Naive B cell (primary cell): ENCODE measurements at places on chromosomes 3 and 15. TPM values are rescaled to one million over a fixed set of nuclear protein-coding genes. Genes with fewer than 3 reads are reported as not detected.

The CHRM5 gene
- polyA plus RNA-seq = not detected

The GALNT15 gene
- polyA plus RNA-seq = not detected

The MAGEL2 gene
- polyA plus RNA-seq = not detected

The GRK7 gene
- not detected for polyA plus RNA-seq

The RPSA gene
- polyA plus RNA-seq = 1,215 TPM

The MUC20 gene
- polyA plus RNA-seq = 1.2 TPM

The AGBL1 gene
- not detected for polyA plus RNA-seq

The MEIS2 gene
- not detected for polyA plus RNA-seq

The FHIT gene
- polyA plus RNA-seq = 5.2 TPM

The ATP8B4 gene
- polyA plus RNA-seq = not detected

The GOLGA8T gene
- polyA plus RNA-seq = not detected

The TLR9 gene
- not detected for polyA plus RNA-seq

The CEMIP gene
- 0.05 TPM for polyA plus RNA-seq

The GOLGA6D gene
- 0.10 TPM for polyA plus RNA-seq

The TMEM45A gene
- polyA plus RNA-seq = 0.05 TPM

The LRRC3B gene
- polyA plus RNA-seq = not detected

The EIF2B5 gene
- 40.4 TPM for polyA plus RNA-seq

The HCLS1 gene
- 548 TPM for polyA plus RNA-seq

The RASGRP1 gene
- 23.4 TPM for polyA plus RNA-seq

The HAUS2 gene
- 25.9 TPM for polyA plus RNA-seq

The DAZL gene
- 1.3 TPM for polyA plus RNA-seq

The NPAP1 gene
- polyA plus RNA-seq = not detected

The SLC2A2 gene
- not detected for polyA plus RNA-seq

The ACKR2 gene
- not detected for polyA plus RNA-seq

The ITIH1 gene
- polyA plus RNA-seq = 1.7 TPM

The GRM7 gene
- polyA plus RNA-seq = not detected

The ANKRD34C gene
- not detected for polyA plus RNA-seq

The PLA2G4E gene
- not detected for polyA plus RNA-seq

The CSPG4 gene
- 0.03 TPM for polyA plus RNA-seq

The MAP6D1 gene
- polyA plus RNA-seq = not detected

The IL17RB gene
- polyA plus RNA-seq = 0.27 TPM

The CHCHD6 gene
- polyA plus RNA-seq = 13.4 TPM

The RHO gene
- polyA plus RNA-seq = not detected

The MANF gene
- 16.5 TPM for polyA plus RNA-seq

The GATM gene
- polyA plus RNA-seq = 9.8 TPM

The MYZAP gene
- 11.4 TPM for polyA plus RNA-seq

The PRR23E gene
- not detected for polyA plus RNA-seq

The PLA1A gene
- not detected for polyA plus RNA-seq

The RAB27A gene
- polyA plus RNA-seq = 25.1 TPM

The ANKUB1 gene
- polyA plus RNA-seq = 2.6 TPM

The WDR93 gene
- polyA plus RNA-seq = not detected

The GOLGA6A gene
- 0.09 TPM for polyA plus RNA-seq

The SEMA6D gene
- not detected for polyA plus RNA-seq

The KBTBD13 gene
- polyA plus RNA-seq = not detected
